A673 (cell line): ENCODE measurements at places on chromosomes 4 and X. TPM values are rescaled to one million over a fixed set of nuclear protein-coding genes. Genes with fewer than 3 reads are reported as not detected.

ZIC3 gene
- total RNA-seq: 8.9 and 12.3 TPM in 2 replicates

DNA sequence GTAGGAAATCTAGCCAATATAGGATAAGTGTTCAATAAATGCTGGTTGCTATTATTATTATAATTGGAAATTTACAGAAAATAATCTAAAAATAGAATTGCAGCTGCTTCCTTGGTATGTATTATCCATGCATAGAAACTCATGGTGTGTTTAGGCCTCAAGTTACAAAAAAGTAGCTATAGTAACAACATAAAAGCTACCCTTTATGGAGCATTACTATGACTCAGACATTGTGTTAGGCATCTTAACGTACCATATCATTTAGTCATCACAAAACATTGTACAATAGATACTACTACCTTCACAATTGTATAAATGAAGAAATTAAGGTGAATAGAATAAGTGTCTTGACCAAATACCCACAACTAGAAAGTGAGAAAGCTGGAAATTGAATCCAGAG, 126.9 kb upstream of the NRK start:
- no peak overlapping the region for H3K4me3 ChIP-seq
- no peak overlapping the region for H3K27ac ChIP-seq
- DNase-seq: no peak
- no peaks in the 10 kb centered on the region for H3K36me3 ChIP-seq

GRCh38 chrX:14124562-14124961, 94.9 kb upstream of the GEMIN8 start:
- no peak for DNase-seq
- no peaks in the 10 kb centered on the region for H3K4me1 ChIP-seq
- no peaks in the 10 kb centered on the region for H3K36me3 ChIP-seq
- H3K27me3 ChIP-seq: peaks cover 23% of the 10 kb centered on the region
- H3K4me3 ChIP-seq: no peak overlapping the region

- no peak for DNase-seq
- H3K4me1 ChIP-seq: peaks cover 6% of the 10 kb centered on the region
- no peaks in the 10 kb centered on the region for H3K36me3 ChIP-seq
- no peak overlapping the region for H3K27ac ChIP-seq
- H3K27me3 ChIP-seq: no peaks in the 10 kb centered on the region
Measured at GRCh38 chr4:152050106-152050505, 289.3 kb upstream of the GATB start.

GRCh38 chrX:11655282-11656015, 10.3 kb downstream of the ARHGAP6 start:
- no peak overlapping the region for H3K4me3 ChIP-seq
- no peaks in the 10 kb centered on the region for H3K4me1 ChIP-seq
- no peak for DNase-seq
- H3K36me3 ChIP-seq: no peaks in the 10 kb centered on the region
